AG08396 (cell line): ENCODE measurements at places on chromosomes 1 and 21.

DNA sequence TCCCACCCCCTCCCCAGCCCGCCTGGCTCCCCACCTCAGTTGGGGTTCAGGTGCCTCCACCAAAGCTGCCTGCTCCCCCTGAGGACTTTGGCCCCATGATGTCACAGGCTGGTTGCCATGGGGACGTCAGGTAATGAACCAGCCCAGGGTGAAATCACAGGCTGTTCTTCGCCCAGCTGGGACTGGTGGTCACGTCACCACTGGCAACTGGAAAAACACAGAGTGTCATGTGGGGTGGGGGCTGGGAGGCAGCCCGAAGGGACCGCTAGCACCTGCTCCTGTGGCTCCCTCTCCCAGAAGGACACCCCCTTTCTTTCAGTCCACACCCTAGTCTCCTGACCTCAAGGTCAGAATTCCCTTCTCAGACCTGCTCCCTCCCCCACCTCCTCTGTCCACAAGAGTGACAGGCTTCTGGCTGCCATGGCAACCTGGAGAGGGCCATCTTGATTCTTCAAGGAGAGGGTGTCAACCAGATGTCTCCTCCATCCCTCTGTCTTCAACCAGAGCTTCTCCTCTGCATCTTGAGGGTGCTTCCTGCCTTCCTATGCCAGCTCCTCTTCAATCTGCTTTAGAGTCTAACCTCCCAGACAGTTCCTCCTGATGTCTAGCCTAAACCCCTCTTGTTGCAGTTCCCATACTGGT lies 6.2 kb downstream of the FAM131C start:
- DNase-seq, result no peak

GRCh38 chr1:116376729-116377086 lies 3.7 kb downstream of the ATP1A1 start:
- no peak for DNase-seq

DNA sequence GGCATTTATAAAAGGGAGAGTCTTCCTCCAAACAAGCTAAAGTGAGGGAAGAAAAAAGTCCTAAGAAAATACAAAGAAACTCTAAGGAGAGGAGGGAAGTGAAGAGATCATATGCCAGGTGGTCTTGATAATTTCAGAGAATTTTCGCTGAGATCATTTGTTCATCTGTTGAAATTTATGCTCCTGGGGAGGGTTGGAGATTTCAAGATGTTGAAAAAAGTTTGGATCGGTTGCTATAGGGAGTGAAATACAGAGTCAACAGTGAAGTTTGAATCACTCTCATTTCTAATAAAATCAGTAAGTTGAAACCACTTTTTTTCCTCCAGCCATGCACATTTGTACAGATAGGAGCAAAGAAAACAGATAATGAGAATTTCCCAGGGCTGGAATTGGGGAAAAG lies 299.1 kb upstream of the ADAMTS5 start:
- no peak for DNase-seq

- DNase-seq, result no peak
Observed at GRCh38 chr21:40481764-40482163, 365.2 kb downstream of the DSCAM start.

GRCh38 chr1:171256940-171257606 lies 8.8 kb downstream of the FMO1 start:
- DNase-seq, result no peak

- no peak for DNase-seq
Observed at GRCh38 chr1:32099426-32099825, 8.4 kb upstream of the KPNA6 start.

GRCh38 chr21:39690454-39690853 lies 54.5 kb upstream of the IGSF5 start:
- no peak for DNase-seq

DNA sequence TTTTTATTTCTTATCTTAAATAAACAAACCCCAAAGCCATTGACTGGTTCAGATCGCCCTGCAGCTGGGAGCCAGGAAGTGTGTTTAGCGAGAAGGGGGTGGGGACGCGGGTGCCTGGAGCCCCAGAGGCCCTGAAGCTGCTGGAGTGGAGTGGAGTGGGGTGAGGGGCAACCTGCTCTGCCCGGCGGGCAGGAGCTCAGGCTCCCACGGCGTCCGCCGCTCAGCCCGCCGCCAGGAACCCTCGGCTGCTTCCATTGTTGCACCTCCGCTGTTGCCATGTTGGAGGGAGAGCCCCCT lies 673 bp downstream of the PIK3C2B start:
- peak; percentile 51 for DNase-seq

GRCh38 chr1:156103521-156103947 lies 11.0 kb upstream of the LMNA start:
- DNase-seq, result peak; percentile 74

- DNase-seq, result no peak
Observed at GRCh38 chr1:175376194-175376593, 183.6 kb upstream of the KIAA0040 start.
